Bone marrow (tissue), 2 donors: ENCODE measurements at places on chromosomes 4 and X.

DNA sequence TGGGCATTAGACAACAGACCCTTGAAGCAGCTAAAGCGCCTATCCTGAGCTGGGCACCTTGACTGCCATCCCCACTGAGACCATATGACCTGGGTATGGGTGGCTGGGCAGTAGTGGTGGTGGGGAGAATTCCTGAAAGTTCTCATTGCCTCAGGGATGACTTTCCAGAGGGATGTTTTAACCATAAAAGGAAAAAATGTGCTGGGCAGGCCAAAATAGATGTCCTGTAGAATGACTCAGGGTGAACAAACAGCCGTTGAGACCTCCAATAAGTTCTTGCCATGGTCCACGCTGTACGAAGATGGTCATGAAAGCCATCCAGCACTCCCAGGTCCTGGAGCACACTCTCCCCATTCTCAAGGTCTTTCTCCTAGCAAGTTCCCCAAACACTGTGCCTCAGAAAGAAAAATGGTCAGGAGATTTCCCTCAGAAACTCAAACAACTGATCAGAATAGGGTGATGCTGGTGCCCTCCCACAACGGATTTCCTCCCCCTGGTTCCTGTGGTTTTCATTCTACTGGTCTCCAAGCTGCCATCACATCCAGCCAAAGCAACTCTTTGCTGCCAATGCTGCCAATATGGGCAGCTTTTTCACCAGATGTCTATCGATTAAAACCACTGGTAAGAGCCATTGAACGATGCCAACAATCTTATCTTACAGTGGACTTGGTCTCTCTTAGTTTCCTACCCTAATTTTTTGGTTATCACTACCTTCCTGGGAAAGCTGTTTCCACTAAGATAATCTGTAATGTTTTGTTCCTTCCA lies 11.2 kb downstream of the CDKN2AIP start:
- peak; percentile 60 for DNase-seq

GRCh38 chr4:24850674-24851073 lies 55.3 kb downstream of the SOD3 start:
- DNase-seq, result no peak

GRCh38 chrX:39905538-39905891 lies 192.2 kb downstream of the BCOR start:
- no peak for DNase-seq

DNA sequence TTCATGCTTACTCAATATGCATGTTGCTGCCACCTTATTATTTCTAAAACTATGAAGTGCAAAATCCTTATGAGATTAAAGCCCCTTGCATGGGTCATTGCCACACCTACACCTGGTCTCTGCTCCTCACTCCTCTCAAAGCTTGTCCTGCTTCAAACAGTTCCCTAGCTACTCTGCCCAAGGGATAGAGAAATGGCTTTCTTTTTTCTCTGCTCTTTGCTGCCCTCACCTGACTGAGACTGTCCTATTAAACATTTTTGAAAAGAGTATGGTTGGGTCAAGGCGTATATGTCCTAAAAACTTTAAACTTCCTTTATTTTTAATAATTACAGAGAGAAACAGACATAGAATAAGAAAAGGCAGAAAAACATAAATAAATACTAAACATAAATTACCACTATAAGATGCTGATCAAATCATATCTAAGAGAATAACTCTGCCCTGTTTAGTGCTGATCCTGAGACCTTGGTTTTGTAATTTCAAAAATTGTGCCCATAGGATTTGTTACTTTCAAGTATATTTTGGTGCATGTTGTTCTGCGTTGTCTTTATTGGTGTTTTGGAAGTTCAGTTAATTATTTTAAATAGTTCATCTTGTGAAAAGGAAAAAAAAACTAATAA lies 704.9 kb upstream of the PABPC4L start:
- no peak for DNase-seq

GRCh38 chr4:5747738-5748375 lies 36.9 kb downstream of the EVC start:
- DNase-seq, result no peak

DNA sequence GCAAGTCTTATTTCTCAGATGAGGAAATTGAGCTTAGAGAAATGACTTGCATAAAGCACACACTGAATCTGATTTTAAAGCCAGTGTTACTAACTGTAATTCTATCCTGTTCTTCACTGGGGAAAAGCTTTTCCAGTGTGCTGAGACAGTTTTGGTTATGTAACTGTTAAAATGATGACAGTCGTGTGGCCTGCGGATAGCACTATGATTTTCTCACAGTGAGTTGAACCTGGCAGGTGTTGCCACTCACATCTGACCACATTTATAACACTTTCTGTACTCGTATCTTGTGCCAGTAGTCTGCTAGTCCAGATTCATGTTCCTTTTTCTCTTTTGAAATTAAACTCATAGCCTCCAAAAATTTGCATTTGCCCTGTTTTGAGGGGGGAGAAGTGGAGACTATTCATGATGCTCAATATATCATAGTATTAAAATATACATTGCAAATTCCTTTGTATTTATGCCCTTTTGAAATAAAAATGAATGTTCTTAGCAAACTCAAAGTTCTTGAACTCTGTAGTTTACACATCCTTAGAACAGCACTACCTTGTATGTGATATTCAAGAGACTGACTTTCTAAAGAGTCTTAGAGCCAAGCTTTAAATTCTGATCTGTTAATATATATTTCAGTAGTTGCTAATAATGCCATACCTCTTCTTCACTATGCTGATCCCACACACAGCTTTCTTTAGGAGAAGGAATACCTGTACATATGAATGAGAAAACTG lies 132.3 kb downstream of the PDLIM5 start:
- DNase-seq, result no peak

- no peak for DNase-seq
Observed at GRCh38 chrX:18173494-18174180, 47.0 kb downstream of the BEND2 start.
